CD4-positive, alpha-beta T cell treated with Interleukin-15 for 4 hours (primary cell): ENCODE measurements at places on chromosomes 2 and 18.

DNA sequence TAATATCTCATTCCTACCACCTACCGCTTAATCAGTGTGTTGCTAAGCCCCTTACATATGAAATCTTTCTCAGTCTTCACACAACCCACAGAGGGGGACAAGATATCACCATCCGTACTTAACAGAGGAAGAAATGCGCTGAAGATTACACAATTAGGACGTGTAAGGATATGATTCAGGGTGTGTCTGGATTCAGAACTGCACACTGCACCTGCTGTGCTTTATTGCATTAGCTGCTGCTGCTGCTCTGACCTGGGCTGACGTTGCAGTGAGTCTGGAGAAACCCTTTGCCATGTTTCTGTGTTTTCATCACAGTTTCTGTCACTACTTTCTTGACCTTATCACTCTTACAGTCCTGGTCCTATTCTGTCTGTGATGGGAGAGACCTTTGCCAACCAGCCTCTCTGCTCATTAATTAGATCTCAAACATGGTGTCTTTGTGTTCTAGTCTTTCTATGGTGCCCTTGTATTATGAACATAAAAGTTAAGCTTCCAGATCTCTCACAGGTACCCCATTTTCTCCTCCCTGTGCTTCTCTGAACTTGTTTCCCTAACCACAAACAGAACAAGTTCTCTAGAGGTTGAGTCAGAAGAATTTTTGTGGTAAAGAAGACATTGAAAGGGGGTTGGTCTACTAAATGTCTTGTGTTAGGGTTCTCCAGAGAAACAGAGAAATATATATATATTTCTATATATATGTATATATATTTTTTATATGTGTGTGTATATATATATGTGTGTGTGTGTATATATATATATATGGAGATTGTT, 92.9 kb upstream of the CYP1B1 start:
- no peak for DNase-seq

DNA sequence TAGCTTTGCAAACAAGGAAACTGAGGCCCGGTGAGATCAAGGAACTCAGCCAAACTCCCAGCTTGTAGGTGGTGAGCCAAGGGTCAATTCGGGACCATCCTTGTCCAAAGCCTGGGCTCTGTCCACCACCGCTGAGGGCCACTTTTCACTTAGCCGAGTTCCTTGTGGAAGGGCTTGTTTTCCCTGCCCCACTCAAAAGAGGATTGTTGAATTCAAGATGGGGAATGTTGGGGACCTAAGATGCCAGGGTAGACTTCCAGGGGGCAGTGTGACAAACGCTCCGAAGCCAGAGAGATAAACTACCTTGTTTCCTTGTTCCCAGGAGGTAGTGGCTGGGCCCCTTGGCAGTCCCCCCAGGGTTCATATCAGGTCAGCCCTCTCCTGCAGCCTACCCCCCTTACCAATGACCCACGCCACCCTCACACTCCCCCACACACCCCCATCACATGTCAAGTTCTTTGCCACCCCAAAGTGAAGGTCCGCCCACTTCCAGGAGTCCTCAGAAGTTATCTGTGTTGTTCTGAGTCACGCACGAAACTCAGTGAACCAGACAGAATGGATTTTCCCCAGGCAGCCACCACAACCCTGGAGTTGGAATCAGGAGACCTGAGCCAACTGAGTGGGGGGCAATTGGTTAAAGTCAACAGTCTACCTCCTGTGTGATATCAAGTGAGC, 10.3 kb upstream of the ATOH8 start:
- no peak for DNase-seq

DNA sequence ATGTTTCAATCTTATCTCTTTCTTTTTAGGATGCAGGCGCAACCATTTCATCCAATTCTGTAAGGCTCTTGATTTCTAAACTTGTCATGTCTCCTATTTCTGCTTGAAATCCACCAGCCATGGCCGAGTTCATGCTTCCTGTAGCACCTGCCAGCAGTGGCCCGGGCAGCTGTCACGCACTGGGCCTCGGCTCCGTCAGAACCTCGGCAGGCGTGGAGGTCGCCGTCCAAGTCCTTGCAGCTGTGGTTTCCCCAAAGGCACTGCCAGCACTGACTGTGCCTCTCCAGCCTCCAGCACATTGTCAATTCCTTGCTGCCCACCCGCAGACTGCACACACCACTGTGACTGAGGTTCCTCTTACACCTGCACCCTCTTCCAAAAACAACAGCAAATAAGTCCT, 188.7 kb upstream of the SALL3 start:
- no peak for DNase-seq

GRCh38 chr2:241354668-241355658, 1.1 kb upstream of the FARP2 start:
- DNase-seq = peak; percentile 72

GRCh38 chr18:32319084-32319483, 129.2 kb downstream of the MEP1B start:
- DNase-seq = no peak
